Stimulated activated CD4-positive, alpha-beta T cell treated with anti-CD3 and anti-CD28 coated beads, Interleukin-1b, Interleukin-23, amount 100 ng/mL, for 1 hour (primary cell): ENCODE measurements at places on chromosomes 12 and 14.

DNA sequence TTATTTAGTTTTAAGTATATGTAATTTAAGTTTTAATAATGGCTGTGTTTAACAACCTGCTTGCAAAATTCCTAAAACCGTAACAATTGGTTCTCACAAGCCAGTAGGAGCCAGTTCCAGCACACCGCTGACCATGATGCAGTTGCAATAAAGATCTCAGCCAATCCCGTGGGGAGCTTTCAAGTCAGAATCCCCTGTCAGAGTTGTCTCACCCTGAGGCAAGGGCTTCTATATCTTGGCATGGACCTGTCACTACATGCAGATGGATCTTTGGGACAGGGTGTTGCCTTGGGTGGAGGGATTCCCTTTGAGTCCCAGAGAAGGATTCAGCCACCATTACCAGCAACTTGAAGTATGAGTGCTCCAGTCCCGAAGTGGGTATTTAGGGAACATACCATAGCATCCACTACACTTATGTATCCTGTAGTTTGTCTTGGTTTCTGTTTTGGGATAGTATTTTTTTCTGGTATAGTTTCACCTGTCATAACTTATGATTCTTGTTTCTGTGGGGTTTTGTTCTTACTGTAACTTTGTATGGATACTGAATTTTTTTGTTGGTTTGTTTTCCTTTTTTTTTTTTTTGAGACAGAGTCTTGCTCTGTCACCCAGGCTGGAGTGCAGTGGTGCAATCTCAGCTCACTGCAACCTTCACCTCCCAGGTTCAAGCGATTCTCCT, 30.1 kb upstream of the LIMA1 start:
- DNase-seq: no peak

DNA sequence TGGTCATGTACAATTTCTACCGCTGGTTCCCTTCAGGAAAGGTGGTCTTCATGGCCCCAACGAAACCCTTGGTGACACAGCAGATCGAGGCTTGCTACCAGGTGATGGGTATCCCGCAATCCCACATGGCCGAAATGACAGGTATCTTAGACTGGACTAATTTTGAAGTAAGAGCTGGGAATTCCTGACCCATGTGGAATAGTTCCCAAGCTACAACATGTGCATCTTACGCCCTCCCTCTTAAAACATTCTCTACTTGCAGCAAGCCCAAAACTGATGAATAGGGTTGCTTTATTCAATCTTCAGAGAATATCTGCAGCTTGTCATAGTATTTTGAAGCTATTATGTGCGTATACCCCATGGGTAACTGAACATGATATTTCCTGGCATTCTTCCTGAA, 669 bp downstream of the FANCM start:
- DNase-seq: no peak

DNA sequence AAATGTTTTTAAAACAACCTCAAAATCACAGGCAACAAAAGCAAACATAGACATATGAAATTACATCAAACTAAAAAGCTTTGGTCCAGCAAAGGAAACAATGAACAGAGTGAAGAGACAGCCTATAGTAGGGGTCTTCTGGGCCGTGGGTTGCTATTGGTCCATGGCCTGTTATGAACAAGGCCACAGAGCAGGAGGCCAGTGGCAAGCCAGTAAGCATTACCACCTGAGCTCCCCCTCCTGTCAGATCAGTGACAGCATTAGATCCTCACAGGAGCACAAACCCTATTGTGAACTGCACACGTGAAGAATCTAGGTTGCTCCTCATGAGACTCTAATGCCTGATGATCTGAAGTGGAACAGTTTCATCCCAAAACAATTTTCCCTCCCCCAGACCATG, 174.0 kb downstream of the DIO2 start:
- no peak for DNase-seq

DNA sequence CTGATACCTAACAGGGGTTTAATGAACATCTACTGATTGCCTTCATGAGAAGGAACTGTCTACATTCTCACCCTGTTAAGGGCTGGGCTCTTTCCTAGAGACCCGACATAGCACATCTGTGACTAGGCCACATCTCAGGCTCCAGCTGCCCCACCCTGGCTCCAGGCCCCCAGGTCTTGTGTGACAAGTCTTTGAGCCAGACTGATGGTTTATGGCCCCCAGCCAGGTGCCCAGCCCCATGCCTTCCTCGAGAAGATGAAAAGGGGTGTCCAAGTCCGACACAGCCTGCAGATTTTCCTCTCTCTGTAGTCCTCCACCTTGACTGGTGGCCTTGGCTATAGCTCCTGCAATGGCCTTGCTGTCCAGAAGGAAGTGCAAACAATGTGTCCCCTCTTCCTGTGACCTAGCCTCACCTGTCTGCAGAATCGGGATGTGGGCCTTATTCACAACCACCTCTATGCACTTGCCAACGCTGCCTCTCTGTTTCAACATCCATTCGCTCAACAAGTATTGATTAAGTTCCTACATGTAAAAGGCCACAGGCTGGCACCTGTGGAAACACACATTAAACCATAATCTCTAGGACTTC, 4.2 kb downstream of the ACTN1 start:
- DNase-seq: no peak

GRCh38 chr12:50477241-50477832, 27.4 kb upstream of the DIP2B start:
- DNase-seq: no peak

DNA sequence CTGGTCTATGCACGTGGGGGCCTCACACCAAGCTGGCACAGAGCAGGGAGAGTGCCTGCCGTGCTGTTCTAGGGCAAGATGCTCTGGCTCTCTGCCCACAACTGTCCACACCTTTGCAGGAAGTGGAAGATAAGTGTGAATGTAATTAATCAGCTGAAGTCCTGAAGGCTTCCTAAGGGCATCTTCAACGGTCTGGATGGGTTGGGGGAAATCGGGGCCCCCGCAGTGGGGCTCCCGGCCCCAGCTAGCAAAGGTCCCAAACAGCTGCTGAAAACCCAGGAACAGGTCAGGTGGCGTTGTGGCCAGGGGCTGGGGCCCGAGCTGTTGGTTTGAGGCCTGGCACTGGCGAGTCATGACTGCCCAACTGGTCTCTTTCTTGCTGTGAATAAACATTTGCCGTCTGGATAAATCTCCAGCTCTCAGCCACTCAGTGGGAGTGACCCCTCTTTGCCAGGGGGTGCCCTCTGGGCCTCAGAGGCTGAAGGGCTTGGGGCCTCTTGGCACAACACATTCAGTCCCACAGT, 6.7 kb upstream of the SLC25A29 start:
- no peak for DNase-seq
